ENCODE measurements at places on chromosomes 7 and 10.

- DNase-seq = no peak
Observed at GRCh38 chr7:13466874-13467547, 522.5 kb downstream of the ETV1 start.

GRCh38 chr10:89478739-89479654 lies 56.4 kb downstream of the SLC16A12 start:
- DNase-seq = no peak

DNA sequence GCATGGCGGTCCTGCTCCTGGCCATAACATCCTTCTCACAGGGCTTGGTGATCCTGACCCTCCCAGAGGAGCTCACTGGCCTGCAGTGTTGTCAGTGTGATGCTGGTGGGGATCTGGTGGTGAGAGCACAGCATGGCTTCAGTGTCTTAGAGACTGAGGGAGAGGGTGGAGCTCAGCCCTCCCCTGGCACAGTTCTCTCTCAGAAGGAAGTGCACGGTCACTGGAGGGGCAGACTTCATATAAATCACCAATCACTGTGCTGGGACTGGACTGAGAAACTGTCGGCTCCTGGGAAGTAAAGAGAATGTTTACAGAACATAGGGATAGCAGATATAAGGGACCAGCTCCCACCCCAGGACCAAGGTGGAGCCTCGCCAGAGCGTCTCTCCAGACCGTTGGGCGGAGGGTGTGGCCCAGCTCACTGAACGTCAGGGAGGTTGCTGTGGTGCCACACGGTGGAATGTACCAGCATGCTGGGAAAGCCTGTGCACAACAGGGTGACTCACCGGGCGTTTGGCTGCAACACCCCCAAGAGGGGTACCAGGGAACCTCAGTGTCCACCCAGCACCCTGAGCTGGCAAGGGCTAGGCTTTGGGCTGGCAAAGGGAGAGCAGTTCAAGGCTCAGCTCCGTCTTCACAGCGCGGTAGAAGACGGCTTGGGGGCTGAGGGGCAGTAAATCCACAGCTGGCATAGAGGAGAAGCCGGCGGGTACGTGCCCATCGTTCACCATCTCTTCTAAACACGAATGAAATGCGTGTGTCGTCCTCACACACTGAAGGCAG lies 8.8 kb upstream of the GET4 start:
- no peak for DNase-seq

DNA sequence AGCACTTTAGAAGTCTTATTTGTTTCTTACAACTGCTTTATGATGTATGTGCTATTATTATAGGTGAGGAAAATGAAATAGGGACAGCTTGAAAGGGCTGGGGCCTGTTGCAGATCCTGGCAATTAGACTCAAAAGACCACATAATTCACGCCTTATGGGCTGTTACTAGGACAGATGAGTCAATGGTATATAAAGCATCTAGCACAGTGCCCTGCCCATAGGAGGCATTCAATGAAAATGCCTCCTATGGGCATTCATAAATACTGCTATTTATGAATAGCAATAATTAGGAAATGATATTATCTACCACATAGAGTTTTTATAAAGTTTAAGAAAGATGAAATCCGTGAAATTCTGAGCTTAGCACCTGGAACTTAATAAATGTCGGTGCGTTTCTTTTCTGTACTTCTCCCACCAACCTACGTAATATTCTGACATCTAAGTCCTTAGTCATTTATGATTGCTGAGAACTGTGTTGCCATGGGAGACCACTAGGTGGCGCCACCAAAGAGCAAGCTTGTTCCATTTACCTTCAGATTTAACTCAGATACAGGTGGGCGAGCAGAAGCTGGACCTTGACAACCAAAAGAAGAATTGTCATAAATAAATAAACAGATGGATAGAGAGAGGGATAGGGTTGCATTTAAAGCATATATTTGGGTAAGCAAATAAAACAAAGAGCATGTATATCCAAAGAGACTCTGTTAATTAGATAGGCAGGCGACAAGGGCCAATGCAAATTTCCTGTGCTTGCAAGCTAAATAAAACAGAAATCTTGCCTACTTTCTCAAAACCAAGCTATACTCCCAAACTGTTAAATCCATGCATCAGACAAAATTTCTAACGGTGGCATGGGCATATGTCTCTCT lies 699.9 kb downstream of the INHBA start:
- no peak for DNase-seq

DNA sequence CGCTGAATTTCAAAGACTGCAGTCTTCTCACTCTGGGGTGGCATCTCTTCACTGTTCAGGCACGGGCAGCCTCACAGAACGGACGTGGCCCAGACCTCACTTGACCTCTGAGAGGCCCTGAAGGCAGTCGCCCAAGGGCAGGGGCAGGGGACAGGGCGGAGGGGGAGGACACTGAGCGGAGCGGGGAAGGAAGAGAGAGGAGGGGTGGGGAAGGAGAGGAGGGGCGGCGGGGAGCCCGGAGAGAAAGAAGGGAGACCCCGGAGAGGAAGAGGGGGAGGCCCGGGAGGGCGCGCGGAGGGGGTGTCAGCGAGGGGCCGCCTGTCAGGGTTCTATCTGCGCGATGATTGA lies 58.7 kb upstream of the COMTD1 start:
- DNase-seq = no peak

GRCh38 chr10:58932577-58933314 lies 243.7 kb upstream of the PHYHIPL start:
- no peak for DNase-seq

DNA sequence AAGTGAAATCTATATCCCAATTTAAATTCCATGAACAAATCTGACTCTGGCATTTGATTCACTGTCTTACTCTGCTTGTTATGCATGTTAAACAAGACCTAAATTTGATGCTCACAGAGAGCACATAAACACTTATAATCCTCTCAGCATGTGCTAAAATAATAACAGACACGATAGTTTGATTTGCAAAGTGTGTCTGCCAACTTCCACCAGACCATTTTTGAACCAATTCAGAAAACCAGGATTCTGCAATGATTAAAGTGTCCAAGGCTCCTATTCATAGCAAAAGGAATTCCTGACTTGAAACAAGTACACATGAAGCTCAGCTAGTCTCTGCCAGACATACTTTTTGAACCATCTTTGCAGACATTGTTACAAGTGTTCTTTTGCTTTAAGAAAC lies 11.2 kb downstream of the RBM20 start:
- no peak for DNase-seq

Data from T-helper 22 cell (primary cell).